ENCODE measurements at places on chromosomes 7 and 10. TPM values are rescaled to one million over a fixed set of nuclear protein-coding genes. Genes with fewer than 3 reads are reported as not detected.

DNA sequence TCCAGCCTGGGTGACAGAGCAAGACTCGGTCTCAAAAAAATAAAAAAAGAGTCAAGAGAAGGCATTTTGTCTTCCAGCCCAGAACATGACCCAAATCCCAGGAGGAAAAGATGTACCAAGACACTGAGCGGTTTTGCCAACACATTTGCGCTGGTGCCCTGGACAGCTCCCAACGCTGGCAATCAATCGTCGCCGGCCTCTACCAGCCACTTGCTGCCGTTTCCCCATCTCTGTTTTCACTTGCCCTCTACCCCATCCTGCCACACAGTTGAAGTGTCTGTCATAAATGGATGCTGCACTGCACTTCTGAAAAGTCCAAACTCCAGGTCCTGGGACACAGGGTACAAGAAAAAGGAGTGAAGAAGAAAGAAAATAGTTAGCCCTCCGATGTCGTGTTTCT, 29.7 kb upstream of the CRTAC1 start:
- no peak for DNase-seq

DNA sequence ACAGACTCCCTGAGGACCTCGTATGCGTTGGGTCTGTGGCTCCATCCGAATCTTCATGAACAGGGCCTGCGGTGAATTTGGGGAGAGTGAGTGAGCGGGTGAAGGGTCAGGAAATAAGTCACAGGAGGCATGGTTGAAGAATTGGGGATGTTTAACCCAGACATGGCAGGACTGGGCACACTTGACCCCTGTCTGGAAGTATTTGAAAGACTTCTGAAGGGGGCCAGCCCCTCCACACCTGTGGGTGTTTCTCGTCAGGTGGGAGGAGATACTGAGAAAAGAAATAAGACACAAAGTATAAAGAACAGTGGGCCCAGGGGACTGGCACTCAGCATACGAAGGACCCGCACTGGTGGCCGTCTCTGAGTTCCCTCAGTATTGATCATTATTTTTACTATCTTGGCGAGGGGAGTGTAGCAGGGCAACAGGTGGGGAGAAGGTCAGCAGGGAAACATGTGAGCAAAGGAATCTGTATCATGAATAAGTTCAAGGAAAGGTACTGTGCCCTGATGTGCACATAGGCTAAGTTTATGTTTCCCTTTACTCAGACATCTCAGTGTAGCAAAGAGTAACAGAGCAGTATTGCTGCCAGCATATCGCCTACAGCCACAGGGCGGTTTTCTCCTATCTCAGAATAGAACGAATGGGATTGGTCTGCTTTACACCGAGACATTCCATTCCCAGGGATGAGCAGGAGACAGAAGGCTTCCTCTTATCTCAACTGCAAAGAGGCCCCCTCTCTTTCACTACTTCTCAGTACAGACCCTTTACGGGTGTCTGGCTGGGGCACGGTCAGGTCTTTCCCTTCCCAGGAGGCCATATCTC, 38.2 kb upstream of the PFKFB3 start:
- no peak for DNase-seq

DNA sequence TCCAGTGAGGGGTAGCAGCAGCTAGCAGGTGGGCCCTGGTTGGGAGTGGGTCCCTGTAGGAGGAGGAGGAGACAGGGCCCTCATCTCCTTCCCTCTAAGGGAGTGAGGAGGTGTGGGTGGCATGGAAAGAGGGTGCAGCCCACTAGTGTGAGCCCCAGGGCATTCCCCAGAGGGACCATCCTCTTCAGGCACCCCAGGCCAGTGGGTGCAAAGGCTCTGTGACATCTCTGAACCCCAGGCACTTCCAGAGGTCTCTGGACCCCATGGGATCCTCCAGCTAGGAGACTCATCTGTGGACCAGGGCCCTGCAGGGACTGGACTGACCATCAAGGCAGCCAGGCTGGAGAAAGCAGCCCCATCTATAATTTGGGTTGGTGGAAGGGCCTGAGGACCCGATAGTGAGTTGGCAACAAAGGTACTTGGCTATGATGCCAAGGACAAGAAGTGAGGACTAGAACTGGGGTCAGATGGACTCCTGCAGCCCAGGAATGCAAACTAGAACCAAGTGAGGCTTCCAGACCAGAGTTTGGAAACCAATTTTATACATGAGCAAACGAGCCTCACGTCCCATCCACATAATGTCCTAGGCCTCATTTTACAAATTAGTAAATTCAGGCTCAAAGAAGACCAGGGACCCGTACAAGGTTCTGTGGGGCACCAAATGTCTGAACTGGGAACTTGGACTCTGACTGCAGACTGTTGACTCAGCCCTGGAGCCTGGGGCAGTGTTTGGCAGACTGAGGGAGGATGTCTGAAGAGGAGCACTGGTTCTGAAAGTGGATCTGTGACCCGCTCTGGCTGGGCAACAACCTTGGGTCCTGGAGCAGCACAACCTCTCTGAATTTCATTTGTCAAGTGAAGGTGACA, 1.4 kb upstream of the VSTM4 start:
- no peak for DNase-seq

The ANAPC16 gene
- total RNA-seq: 45.4 TPM

The CDNF gene
- 1.2 TPM for total RNA-seq
